ENCODE measurements at places on chromosomes 5 and 9.
A peak's percentile ranks its signal among the peaks of the same experiment; 100 is the strongest.

DNA sequence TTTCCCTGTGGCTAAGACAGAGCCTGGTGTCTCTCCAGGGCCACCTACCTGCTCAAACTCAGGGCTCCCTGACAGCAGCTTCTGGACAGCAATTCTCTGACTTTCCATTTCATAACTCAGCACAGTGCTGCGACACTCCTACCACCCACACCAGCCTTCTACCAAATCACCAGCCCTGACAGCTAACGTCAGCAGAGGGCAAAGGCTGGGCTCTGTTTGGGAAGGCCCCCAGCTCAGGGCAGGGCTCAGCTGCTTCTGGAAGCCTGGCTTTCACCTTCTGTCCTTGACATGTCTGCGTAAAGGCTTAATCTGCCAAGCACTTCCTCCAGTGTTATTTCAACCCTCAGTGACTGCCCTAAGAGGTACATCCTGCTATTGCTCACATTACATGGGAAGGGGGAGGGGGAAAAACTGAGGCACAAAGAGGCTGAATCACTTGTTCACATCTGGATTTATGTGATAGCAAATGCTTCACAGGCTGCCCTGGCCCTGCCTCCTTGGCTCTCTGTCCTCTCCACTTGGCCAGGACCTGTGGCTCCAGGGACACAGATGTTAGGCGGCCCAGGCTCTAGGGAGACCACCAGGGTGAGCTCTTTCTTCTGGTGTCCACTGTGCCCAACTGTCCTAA, 102.5 kb upstream of the PANK3 start:
- DNase-seq, result no peak

GRCh38 chr5:1553539-1554409, 30.0 kb upstream of the LPCAT1 start:
- DNase-seq, result no peak

- no peak for DNase-seq
These were observed 2.4 kb upstream of the STC2 start for GRCh38 chr5:173330338-173331206.

DNA sequence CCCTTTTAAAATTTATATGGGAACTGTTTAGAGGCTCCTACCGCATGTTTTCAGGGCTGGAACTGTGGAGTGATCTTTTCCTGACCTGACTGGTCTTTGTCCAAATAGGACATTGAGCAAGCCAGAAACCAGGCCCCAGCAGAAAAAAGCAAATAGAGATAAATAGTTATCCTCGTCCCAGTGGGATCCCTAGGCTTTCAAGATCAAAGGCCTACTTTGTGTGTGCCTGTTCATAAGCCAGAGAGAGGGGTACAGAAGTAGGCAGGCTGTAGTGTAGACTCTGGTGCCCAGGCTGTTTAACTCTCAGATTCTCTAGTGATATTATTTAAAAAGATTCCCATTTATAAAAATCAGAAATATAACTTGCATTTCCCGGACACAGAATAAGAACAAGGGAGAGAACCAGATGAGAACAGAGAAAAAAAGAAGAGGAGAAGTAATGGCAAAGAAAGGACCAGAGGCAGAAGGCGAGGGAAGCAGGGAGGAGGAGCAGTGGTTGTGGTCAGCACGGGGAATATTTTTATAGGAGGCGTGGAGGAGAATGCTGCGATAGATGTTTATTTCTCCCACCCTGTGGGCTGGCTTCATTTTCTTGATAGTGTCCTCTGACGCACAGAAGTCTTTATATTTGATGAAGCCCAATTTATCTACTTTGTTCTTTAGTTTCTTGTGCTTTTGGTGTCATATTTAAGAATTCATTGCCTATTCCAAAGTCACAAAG, 101.2 kb downstream of the AOPEP start:
- no peak for DNase-seq

DNA sequence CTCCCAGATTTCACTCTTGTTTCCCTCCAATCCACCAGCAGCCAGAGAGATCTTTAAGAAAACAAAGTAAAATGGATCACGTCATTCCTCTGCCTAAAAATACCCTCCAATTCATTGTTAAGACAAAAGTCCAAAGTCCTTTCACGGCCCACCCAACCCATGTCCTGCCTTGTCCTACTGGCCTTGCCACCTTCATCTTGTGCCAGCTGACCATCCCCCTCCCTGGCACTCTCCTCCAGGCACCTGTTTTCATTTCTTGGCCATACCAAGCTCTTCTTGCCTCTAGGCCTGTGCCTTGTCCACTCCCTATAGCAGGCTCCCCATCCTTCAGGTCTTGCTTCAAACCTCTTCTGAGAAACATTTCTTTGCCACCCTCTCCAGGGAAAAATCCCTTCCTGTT, 307.6 kb downstream of the MSX2 start:
- no peak for DNase-seq

DNA sequence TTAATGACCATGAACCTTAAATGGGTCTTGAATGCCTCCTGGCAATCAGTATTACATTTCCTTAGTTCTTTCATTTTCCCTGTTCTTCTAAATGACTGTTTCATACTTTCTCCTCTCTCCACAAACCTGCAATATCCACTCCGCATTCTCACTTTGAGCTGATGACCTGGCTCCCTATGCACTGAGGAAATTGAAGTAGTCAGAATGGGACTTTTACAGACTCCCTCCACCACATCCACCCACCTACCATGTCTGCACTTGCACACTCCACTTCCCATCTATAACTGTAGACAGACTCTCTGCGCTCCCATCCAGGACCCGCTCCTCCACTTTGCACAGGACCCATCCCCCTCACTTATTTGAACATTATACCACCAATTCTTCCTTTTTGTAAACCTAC, 36.2 kb upstream of the GZMA start:
- DNase-seq, result no peak

- no peak for DNase-seq
These were observed 44.7 kb downstream of the CDC14B start for GRCh38 chr9:96574931-96575351.

- DNase-seq, result no peak
These were observed 21.3 kb downstream of the AKNA start for GRCh38 chr9:114366334-114367128.

DNA sequence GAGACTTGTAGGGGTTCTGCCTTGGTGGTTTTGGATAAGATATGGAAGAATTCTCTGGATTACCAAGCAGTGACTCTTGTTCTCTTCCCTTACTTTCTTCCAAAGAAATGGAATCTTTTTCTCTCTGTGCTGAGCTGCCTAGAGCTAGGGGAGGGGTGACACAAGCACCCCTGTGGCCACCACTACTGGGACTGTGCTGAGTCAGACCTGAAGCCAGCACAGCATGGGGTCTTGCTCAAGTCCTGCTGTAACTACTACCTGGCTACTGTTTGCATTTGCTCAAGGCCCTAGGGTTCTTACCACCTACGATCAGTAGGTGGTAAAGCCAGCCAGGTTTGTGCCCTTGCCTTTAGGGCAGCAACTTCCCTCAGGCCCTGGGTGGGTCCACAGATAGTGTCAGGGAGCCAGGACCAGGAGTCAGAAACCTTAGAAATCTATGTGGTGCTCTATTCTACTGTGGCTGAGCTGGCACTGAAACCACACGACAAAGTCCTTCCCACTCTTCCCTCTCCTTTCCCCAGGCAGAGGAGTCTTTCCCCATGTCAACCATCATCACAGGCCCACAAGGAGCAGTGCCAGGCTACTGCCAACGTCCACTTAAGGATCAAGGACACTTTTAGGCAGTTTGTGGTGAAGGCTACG, 53.8 kb downstream of the SREK1 start:
- DNase-seq, result no peak

GRCh38 chr9:22307013-22307711, 139.5 kb upstream of the DMRTA1 start:
- no peak for DNase-seq

GRCh38 chr9:131645078-131645776, 94.6 kb downstream of the RAPGEF1 start:
- no peak for DNase-seq

- peak; percentile 32 for DNase-seq
These were observed 167.9 kb downstream of the AUH start for GRCh38 chr9:91193658-91194391.

DNA sequence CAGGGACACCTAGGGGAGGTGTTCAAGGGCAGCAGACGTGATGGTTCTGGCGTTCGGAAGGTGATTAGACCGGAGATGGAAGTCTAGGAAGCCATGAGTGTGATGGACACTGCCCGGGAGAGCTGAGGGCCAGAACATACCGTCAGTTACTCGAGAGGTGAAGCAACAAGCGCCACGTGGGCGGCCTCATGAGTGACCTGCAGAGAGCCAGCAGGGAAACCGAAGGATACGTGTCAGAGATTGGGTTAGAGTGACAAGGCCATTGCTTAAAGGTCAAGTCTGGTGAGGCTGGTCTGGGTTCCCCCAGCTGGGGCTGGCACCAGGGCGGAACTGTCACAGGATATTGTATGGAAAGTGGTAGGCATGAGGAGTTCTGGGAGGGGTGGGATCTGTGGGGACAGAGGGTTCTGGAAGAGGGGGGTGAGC, 60.0 kb downstream of the C9orf50 start:
- no peak for DNase-seq

GRCh38 chr9:124038790-124039633, 27.4 kb downstream of the LHX2 start:
- DNase-seq, result no peak

Data from cortex of kidney (tissue), 1 donor.